Ovary (tissue), 10 donors: ENCODE measurements at places on chromosomes 1 and 21.

GRCh38 chr1:227318853-227319607, 738 bp upstream of the CDC42BPA start:
- H3K4me1 ChIP-seq, result no peaks in the 10 kb centered on the region
- peak overlapping the region; percentile 85 for H3K4me3 ChIP-seq
- DNase-seq, result peak; percentile 63
- no peaks in the 10 kb centered on the region for H3K36me3 ChIP-seq
- H3K27me3 ChIP-seq, result no peaks in the 10 kb centered on the region
- H3K27ac ChIP-seq, result peak overlapping the region; percentile 98

GRCh38 chr1:206693592-206693991, 8.9 kb downstream of the MAPKAPK2 start:
- no peaks in the 10 kb centered on the region for H3K36me3 ChIP-seq
- no peak overlapping the region for H3K4me3 ChIP-seq
- DNase-seq, result no peak
- H3K27ac ChIP-seq, result no peak overlapping the region

- no peaks in the 10 kb centered on the region for H3K36me3 ChIP-seq
- H3K4me1 ChIP-seq, result no peaks in the 10 kb centered on the region
- H3K4me3 ChIP-seq, result no peak overlapping the region
- H3K27ac ChIP-seq, result no peak overlapping the region
Observed at GRCh38 chr1:99469550-99469971, 176.4 kb upstream of the PALMD start.

GRCh38 chr1:33815061-33815460, 48.8 kb upstream of the HMGB4 start:
- H3K27ac ChIP-seq, result no peak overlapping the region
- no peaks in the 10 kb centered on the region for H3K27me3 ChIP-seq
- H3K4me1 ChIP-seq, result no peaks in the 10 kb centered on the region
- no peaks in the 10 kb centered on the region for H3K36me3 ChIP-seq
- DNase-seq, result no peak

- peak overlapping the region; percentile 46 for H3K27ac ChIP-seq
- H3K36me3 ChIP-seq, result no peaks in the 10 kb centered on the region
- H3K4me3 ChIP-seq, result no peak overlapping the region
- H3K27me3 ChIP-seq, result no peaks in the 10 kb centered on the region
- no peak for DNase-seq
- peaks cover 10% of the 10 kb centered on the region for H3K4me1 ChIP-seq
Observed at GRCh38 chr1:12067900-12068821, 5.1 kb downstream of the TNFRSF8 start.

GRCh38 chr1:53507116-53507820, 48.1 kb downstream of the DMRTB1 start:
- no peaks in the 10 kb centered on the region for H3K4me1 ChIP-seq
- no peak overlapping the region for H3K4me3 ChIP-seq
- no peaks in the 10 kb centered on the region for H3K27me3 ChIP-seq
- H3K27ac ChIP-seq, result no peak overlapping the region
- no peaks in the 10 kb centered on the region for H3K36me3 ChIP-seq
- DNase-seq, result no peak

GRCh38 chr1:192303029-192303428, 13.8 kb upstream of the RGS21 start:
- H3K4me1 ChIP-seq, result no peaks in the 10 kb centered on the region
- no peaks in the 10 kb centered on the region for H3K36me3 ChIP-seq
- no peak overlapping the region for H3K27ac ChIP-seq

GRCh38 chr1:59292562-59292961, 4.3 kb upstream of the FGGY start:
- no peaks in the 10 kb centered on the region for H3K36me3 ChIP-seq
- no peak for DNase-seq
- H3K27me3 ChIP-seq, result no peaks in the 10 kb centered on the region
- no peaks in the 10 kb centered on the region for H3K4me1 ChIP-seq

DNA sequence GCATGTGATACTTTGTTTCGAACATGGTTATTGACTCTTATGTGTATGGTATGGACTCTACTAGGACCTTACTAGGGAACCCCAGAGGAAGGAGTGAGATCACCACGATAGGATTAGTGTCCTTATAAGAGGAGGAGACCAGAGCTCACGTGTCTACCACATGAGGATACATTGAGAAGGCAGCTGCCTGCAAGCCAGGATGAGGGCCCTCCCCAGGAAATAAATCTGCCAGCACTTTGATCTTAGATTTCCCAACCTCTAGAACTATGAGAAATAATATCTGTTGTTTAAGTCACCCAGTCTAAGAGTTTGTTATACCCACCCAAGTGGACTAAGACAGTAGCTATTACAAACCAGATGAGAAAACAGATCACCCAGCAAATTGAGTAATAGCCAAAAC, 559.3 kb upstream of the USP24 start:
- H3K36me3 ChIP-seq, result no peaks in the 10 kb centered on the region
- no peak overlapping the region for H3K27ac ChIP-seq
- H3K4me1 ChIP-seq, result no peaks in the 10 kb centered on the region
- DNase-seq, result no peak

DNA sequence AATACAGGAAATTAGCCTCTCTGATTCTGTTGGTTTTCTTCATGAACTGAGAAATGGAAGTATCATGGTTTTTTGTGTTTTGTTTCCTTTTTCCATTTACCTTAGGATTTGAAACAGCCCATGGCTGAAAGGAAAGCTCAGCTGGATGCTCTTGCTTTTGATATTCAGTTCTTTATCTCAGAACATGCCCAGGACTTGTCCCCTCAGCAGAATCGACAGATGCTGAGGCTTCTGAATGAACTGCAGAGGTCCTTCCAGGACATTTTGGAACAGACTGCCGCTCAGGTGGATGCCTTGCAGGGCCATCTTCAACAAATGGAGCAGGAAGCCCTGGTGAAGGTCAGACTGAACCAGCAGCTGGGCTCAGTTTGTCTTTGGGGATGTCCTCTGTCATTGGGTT, 142.4 kb downstream of the MACF1 start:
- no peaks in the 10 kb centered on the region for H3K36me3 ChIP-seq
- no peak overlapping the region for H3K27ac ChIP-seq
- H3K4me3 ChIP-seq, result no peak overlapping the region
- no peaks in the 10 kb centered on the region for H3K4me1 ChIP-seq
- no peaks in the 10 kb centered on the region for H3K27me3 ChIP-seq

DNA sequence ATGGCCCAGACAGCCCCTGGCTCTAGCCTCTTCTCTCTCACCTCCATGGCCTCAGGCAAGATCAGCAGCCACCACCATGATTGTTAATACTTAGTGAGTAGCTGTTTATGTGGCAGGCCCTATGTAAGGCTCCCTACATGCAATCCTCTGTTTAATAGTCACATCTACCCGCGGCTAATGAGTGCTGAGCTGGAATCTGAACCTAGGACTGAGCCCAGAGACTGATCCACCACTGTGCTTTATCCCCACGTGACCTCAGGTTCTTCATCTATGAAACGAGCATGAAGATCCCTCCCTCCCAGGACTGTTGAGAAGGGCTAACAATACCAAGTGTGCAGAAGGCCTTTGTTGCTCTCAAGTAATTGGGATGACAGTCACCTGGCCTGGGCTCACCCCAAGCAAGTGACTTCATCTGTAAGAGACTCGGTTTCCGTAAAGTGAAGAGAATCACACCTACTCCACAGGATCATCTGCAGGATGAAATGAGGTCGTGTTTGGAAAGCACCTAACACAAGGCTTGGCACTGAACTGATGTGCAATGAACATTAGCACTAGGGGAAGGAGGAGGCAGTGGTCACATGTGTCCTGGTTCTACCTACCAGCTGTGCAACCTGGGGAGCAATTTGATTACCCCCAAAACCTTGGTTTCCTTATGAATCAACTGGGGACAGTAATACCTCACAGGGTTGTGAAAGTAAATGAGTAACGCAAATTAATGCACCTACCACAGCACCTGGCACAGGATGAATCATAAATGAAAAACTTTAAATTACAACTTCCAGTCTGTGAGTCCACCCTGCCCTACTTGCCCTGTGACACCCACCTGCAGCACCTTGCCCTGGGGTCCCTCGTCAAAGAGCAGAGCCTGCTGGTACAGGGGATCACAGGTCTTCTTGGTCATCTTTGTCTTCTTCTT, 37.2 kb downstream of the RIMS3 start:
- no peaks in the 10 kb centered on the region for H3K27me3 ChIP-seq
- H3K4me3 ChIP-seq, result no peak overlapping the region
- no peak overlapping the region for H3K27ac ChIP-seq
- peaks cover under 1% of the 10 kb centered on the region for H3K4me1 ChIP-seq
- H3K36me3 ChIP-seq, result no peaks in the 10 kb centered on the region
- DNase-seq, result no peak

DNA sequence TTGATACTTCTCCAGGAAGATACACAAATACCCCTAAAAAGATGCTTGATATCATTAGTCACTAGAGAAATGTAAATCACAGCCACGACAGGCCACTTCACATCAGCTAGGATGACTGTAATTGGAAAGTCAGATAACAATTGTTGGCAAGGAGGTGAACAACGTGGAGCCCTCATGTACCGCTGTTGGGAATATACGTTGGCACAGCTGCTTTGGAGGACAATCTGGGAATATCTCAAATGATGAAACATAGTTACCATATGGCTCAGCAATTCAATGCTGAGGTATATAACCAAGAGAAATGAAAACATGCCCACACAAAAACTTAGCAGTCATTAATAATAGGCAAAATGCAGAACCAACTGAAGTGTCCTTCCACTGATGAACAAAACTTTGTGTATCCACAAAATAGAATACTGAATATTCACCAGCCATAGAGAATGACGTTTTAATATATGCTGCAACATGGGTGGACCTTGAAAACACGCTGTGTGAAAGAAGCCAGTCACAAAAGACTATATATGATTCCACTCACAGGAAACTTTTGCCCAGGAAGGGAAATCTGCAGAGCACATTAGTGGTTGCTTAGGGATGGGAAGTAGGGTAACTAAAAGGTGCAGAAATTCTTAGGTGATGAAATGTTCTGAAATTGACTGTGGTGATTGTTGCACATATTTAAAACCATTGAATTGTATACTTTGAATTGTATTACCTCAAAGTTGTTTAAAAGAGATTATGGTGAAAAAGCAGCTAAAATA, 95.4 kb downstream of the AHCTF1 start:
- no peak overlapping the region for H3K27ac ChIP-seq
- DNase-seq, result no peak
- no peaks in the 10 kb centered on the region for H3K4me1 ChIP-seq
- H3K27me3 ChIP-seq, result no peaks in the 10 kb centered on the region

DNA sequence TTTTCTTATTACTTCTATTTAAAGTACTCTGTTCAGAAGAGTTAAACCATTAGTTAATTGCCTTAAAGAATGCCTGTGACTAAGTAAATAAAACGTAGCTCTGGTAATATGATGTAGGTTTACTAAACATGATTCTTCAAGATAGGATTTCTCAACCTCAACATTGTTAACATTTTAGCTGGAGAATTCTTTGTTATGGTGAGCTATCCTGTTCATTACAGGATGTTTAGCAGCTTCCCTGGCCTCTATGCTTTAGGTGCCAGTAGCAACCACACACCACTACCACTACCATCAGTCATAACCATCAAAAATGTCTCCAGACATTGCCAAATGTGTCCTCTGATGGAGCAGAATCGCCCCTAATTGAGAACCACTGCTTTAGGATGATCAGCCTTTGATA, 10.7 kb downstream of the RPF1 start:
- H3K36me3 ChIP-seq, result no peaks in the 10 kb centered on the region
- H3K4me1 ChIP-seq, result no peaks in the 10 kb centered on the region
- H3K27me3 ChIP-seq, result no peaks in the 10 kb centered on the region
- H3K4me3 ChIP-seq, result no peak overlapping the region

GRCh38 chr1:10671090-10671489, 125.4 kb downstream of the CASZ1 start:
- no peaks in the 10 kb centered on the region for H3K27me3 ChIP-seq
- peaks cover 7% of the 10 kb centered on the region for H3K4me1 ChIP-seq
- no peaks in the 10 kb centered on the region for H3K36me3 ChIP-seq
- no peak for DNase-seq
- peak overlapping the region; percentile 29 for H3K27ac ChIP-seq

GRCh38 chr1:40658751-40659648, 6.5 kb downstream of the RIMS3 start:
- H3K4me3 ChIP-seq, result no peak overlapping the region
- H3K27me3 ChIP-seq, result no peaks in the 10 kb centered on the region
- no peak for DNase-seq
- no peaks in the 10 kb centered on the region for H3K36me3 ChIP-seq
- H3K27ac ChIP-seq, result no peak overlapping the region
- no peaks in the 10 kb centered on the region for H3K4me1 ChIP-seq

DNA sequence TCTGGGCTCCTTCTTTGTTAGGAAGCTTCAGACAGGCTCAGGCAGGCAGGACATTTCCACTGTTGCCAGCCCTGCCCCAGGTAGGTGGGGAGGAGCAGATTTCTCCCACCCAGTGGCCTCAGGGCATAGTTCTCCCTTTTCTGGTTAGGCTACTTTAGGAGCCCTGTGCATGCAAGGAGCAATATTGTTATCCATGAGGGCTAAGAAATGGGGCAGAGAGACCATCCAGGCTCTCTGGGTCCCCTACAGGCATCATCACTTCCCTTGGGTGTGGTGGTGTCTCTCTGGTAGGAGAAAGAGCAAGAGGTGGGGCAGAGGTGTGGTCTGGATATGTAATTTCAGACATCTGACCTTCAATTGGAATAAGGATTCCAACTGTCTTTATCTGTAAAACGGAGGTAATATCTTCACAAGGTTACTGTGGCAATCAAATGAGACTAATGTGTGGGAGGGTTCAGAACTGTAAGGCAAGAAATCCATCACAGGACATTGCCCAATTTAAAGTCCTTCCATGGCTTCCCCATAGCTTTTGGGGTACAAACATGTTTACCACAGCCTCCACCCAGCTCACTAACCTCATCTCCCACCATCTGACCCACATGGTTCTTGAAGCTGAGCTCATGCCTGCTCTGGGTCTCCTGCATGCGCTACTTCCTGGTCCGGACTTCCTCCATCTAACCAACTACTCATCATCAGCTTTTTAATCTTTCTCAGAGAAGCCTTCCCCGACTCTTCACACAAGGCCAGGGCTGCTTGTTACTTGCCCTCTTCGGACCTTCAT, 26.1 kb downstream of the PCAT6 start:
- H3K4me3 ChIP-seq, result no peak overlapping the region
- H3K36me3 ChIP-seq, result no peaks in the 10 kb centered on the region
- no peaks in the 10 kb centered on the region for H3K4me1 ChIP-seq
- no peak overlapping the region for H3K27ac ChIP-seq
- no peak for DNase-seq

GRCh38 chr1:50959303-50959912, 659 bp downstream of the FAF1 start:
- peak overlapping the region; percentile 70 for H3K4me3 ChIP-seq
- no peaks in the 10 kb centered on the region for H3K27me3 ChIP-seq
- no peaks in the 10 kb centered on the region for H3K4me1 ChIP-seq
- peak; percentile 39 for DNase-seq
- H3K36me3 ChIP-seq, result no peaks in the 10 kb centered on the region

DNA sequence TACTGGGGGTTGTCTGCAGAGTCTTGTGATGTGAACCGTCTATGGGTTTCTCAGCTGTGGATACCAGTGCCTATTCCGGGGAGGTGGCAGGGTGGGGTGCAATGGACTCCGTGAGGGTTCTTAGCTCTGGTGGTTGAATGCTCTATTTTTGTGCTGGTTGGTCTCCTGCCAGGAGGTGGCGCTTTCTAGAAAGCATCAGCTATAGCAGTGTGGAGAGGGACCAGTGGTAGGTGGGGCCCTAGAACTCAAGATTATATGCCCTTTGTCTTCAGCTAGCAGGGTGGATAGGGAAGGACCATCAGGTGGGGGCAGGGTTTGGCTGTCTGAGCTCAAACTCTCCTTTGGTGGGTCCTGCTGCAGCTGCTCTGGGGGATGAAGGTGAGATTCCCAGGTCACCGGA, 127.3 kb upstream of the PLD5 start:
- H3K27me3 ChIP-seq, result no peaks in the 10 kb centered on the region
- no peaks in the 10 kb centered on the region for H3K4me1 ChIP-seq
- H3K27ac ChIP-seq, result no peak overlapping the region
- no peaks in the 10 kb centered on the region for H3K36me3 ChIP-seq
- no peak overlapping the region for H3K4me3 ChIP-seq

GRCh38 chr1:202105571-202106339, 17.0 kb upstream of the GPR37L1 start:
- H3K4me3 ChIP-seq, result no peak overlapping the region
- H3K27ac ChIP-seq, result no peak overlapping the region
- no peaks in the 10 kb centered on the region for H3K36me3 ChIP-seq
- no peak for DNase-seq
- no peaks in the 10 kb centered on the region for H3K27me3 ChIP-seq
